ENCODE measurements at places on chromosomes 7 and 10. TPM values are rescaled to one million over a fixed set of nuclear protein-coding genes. Genes with fewer than 3 reads are reported as not detected.

DNA sequence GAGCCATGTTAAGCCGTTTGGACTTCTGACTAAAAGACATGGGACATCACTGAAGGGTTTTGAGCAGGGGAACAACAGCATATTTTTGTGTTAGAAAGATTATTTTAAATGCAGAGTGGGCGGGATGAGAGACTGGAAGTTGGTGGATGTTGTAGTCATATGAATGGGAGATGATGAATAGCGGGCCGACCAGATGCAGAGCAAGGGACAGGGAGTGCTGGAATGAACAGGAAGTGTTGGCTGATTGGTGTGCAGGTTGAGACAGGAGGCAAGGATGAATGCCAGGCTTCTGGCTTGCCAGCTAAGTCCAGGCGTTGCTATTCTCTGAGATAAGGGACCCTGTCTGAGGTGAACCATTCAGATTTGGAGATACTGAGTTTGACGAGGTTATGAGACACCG, 38.0 kb downstream of the GAD2 start:
- DNase-seq, result no peak

DNA sequence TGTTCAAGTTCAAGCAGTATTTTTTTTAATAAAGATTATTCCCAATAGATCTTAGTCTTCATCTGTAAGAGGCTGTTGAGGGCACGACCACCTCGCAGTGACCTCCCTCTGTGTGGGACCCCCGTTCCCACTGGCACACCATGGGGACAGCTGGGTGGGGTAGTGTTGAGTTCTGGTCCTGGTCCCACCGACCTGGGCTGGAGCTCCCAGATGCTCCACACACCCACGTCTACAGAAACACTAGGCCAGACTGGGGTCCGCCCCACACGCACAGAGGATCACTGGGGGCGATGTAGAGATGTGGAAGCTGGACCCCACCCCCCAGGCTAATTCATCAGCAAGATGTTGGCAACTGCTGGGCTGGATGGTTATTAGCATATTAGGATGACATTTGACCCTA, 623.6 kb downstream of the PTPRN2 start:
- DNase-seq, result no peak

GRCh38 chr7:144969787-144970186, 133.9 kb upstream of the TPK1 start:
- DNase-seq, result no peak

Gene ADCY1
- polyA plus RNA-seq, result 0.12 TPM

GRCh38 chr7:117218700-117219099, 104.2 kb downstream of the WNT2 start:
- no peak for DNase-seq

- no peak for DNase-seq
These were observed 114.0 kb downstream of the WDFY4 start for GRCh38 chr10:48798481-48799254.

DNA sequence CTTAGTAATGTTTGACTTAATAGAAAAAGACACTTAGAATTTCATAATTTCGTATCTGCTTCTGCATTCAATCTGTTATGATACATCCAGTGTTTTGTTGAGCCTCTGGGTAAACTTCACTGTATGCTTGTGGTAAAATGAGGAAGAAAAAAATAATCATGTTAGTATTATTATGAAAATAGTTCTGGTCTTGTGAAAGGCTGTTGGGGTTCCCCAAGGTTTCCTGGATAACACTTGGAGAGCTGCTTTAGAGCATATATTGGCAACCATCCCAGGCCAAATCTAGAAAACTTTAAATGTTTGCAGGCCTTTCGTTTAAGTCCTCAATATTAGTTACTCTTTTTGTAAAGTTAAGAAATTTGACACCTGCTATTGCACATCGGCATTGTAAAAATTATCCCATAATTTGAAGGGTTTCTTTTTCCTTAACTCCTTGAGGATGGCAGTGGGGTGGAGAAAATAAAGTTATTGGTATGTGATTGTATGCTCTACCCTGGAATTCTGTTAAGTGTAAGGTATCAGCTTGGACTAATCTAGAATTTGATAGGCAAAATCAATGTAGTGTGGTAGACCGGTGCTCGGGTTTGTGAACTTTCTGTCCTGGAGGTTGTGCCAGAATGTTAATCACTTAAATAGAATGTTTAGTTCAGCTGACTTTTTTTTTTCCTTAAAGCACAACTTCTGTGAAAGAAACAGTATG, 54.5 kb downstream of the WAC start:
- DNase-seq, result no peak

Gene PNLIPRP1
- not detected for polyA plus RNA-seq

DNA sequence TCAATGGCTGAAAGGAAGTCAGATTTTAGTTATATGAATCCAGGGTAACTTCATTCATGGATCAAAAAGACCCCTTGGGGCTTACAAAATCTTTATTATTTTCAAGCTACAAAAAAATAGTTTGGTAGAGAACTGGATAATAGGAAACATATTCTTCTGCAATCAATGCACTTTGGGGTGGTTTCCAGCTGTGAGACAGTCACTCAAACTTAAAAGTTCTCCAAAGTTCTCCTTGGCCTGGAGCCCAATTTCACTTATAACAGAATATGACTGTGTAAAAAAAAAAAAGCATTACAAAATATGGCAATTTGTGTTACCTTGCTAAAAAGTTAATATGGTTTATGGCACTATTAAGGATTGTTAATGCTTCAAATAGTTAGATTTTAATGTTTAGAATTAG, 255.5 kb downstream of the AGMO start:
- no peak for DNase-seq

- no peak for DNase-seq
These were observed 290.7 kb downstream of the KLF6 start for GRCh38 chr10:3494131-3494837.

DNA sequence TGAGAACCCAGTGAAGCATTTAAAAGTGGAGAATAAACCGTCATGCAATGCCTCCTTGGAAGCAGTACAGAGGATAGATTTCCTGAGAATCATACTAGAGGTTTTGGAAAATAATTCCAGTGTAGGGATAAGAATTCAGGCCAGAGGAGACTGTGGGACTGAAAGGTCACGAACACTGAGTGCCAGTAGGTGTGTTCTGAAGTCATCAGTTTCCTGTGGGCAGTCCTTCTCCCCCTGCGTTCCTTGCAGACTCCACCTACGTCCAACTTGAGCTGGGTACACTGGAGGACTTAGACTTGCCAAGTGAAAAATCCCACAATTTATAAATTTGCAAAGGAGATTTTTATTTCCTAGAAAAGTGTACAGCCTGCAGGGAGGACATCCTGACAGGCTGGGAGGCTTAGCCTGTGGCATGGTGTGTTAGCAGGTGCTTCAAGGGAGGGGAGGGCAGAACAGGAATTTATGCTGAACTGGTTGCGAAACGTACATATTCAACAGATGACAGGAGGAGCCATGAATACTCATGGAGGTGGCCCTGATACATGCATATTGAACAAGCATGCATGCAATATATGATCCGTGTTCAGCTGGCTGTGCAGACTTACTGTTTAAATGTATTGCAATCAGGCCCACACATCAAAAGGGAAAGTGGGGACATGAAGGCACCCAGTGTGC, 72.9 kb upstream of the POM121L12 start:
- DNase-seq, result no peak

All from B cell (primary cell).